ENCODE measurements at places on chromosomes 11 and 22.

GRCh38 chr11:71399341-71399740 lies 48.9 kb downstream of the DHCR7 start:
- no peak for DNase-seq

DNA sequence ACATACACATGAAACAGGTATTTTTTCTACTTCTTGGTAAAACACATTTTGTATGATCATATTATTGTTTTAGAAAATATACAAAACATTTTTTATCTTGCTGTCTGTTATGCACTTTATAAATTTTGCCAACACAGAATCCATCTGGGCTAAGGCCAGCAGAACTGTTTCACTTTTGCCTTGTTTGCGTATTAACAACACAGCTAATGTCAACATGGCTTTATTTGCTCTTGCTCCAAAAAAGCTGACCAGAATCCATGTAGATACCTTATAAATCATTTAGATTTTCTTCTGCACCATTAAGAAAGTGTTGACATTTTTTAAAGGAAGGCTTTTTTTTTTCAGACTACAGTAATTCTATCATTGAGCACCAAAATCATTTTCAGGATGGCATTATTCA lies 58.1 kb upstream of the PGR start:
- no peak for DNase-seq

DNA sequence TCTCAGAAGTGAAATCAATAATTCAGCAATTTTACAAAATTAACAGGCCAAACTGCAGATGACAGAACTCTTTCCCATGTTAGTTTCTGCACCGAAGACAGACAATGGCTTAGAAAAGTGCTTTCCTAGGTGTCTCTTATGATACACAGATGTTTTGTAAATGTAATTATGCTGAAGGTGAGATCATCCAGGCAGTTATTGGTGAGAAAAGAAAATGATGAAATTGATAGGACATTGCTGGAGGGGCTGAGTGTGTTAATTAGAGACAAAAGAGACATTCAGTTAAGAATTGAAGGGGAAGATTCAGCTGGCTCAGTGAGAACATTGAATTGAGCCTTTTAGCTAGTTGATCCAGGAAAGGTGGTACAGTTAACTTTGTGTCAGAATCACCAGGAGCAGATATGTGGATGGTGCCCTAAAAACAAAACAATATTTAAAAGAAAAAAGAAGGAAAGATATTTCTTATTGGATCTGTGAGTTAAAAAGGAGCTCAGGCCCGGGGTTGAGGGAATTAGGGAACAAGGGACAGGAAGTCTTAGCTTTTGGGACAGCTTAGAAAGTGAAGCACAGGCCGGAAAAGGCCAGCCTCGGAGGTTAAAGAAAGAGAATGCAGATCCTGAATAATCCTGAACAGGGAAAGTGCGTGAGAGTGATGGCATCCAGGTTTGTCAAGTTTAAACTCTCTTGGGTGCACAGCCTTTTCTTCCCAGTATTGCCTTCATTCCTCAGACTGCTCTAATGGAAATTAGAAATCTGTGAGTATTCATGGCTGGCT lies 16.9 kb downstream of the ARHGAP42 start:
- no peak for DNase-seq

GRCh38 chr11:75851203-75851602 lies 36.2 kb downstream of the UVRAG start:
- DNase-seq = peak; percentile 18

GRCh38 chr11:19895776-19896175 lies 183.1 kb downstream of the NAV2 start:
- DNase-seq = no peak

DNA sequence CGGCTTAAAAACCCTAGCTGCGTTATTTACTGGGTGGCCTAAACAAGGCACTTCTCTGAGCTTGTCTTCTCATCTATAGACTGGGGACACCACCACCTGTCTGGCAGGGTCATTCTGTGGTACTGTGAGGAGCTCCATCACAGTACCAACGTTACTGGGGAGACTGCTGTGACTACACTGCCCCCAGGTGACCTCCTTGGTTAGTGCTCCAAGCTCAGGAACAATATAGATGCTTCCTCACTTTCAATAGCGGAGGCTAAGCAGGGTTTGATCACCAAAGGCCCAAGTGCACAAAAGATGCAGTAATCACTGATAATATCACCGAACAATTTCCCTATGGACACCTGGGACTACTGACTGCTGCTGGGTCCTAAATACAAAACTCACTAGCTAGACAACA lies 18.8 kb downstream of the PRPF19 start:
- peak; percentile 60 for DNase-seq

GRCh38 chr11:20964985-20965384 lies 295.6 kb downstream of the NELL1 start:
- no peak for DNase-seq

- no peak for DNase-seq
Measured at GRCh38 chr11:34226210-34226609, 120.8 kb downstream of the NAT10 start.

GRCh38 chr11:75203138-75203537 lies 37.4 kb upstream of the TPBGL start:
- DNase-seq = no peak

DNA sequence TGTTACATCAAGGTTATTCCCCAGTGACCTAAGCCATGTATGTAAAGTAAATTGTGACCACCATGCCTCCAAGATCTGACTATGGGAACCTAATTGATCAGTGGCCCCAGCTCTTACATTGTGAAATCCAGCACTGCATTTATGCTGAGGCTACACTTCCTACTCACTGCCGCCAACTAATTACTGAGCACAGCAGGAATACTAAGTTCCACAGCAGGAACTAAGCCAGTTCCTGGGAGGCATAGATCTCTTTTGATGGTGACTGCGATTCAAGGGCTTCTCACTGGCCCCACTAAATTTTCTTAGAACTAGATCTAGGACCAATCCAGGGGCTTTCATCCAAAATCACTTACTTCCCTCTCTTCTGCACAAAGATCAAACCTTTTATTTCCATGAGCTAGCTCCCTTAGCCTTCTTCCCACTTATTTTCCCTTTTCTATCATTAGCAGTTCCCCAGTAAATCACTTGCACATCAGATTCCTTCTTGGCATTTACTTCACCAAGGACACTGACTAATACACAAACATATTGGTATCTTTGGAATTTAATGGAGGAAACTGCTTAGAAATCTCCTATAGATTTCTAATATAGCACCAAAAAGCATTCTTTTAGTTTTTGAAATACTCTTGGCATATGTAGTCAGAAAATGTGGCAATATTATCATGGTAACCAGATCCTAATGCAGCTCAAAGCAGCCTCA lies 46.0 kb downstream of the CNTN5 start:
- no peak for DNase-seq

DNA sequence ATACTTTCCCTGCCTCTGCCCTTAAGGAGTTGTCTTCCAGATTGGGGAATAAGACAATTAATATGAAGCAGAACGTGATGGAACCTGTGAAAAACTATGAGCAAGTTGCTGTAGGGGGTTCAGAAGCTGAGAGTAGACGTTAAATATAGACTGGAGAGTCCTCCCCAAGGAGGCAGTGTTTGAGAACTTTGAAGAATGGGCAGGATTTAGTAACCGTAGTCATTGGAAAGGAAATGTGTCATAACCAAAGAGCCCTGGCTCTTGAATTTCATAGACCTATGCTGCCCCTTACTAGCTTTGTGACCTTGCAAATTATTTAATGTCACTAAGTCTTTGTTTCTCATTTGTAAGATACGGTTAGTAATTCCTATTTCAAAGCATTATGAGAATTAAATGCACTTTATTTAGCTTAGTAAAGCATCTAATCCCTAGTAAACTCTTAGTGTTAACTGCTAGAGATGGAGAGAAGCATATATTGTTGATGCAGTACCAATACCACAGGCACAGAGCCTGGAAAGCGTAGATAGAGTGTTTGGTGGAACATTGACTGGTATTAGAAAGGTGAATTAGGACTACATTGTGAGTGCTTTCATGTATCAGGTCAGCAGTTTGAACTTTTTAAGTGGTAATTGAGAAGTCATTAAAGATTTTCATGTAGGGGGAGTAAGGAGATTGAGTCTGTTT lies 54.1 kb downstream of the MCAM start:
- peak; percentile 30 for DNase-seq

DNA sequence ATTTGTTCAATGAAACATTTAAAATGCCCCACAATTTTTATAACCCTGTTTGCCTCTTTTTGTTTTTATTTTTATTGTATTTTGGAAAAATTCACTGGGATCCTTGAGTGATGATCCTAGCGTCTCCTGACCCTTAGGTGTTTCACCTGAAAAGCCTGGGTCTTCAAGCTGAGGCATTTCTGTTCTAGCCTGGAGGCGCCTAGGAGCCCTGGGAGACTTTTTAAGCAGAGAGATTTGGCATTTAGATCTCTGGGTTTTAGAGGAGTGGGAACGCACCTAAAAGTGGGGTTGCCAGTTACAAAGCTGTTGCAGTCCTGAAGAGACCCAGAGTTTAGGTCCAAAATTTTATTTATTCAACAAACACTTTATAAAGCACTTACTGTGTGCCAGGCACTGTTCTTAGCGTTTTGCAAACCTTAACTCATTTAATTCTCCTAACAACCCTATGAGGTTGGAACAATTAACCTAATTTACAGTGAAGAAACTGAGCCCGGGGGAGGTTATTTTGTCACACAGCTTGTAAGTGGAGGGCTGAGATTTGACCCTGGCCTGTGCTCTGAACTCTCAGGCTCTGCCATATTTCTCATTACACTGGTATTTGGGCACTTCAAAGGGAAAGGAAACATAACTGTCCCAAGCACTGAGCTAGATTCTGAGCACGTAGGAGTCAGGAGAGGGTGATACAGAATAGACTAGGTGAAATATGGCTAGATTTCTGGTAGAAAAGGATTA lies 834 bp upstream of the FADS1 start:
- DNase-seq = no peak

DNA sequence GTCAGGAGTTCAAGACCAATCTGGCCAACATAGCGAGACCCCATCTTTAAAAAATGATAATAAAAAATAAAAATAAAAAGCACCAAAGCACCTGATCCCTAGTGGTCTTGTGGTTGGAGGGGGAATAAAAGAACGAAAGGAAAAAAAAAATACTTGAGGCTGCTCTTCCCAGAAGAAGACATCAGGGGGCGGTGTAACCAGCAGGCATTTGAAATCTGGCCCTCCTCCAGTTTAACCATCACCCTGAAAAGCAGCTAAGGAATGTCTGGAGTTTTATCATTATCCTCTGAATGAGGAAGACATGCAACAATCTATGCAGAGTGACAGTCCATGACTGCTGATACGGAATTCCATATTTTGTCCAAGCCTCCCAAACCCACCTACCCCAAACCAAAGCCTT lies 5.6 kb upstream of the KCTD17 start:
- DNase-seq = peak; percentile 44

GRCh38 chr11:92387859-92388258 lies 163.2 kb downstream of the FAT3 start:
- no peak for DNase-seq

- no peak for DNase-seq
Measured at GRCh38 chr22:28466399-28466798, 213.2 kb downstream of the TTC28 start.

- no peak for DNase-seq
Measured at GRCh38 chr11:44377121-44377520, 67.2 kb upstream of the ALX4 start.

GRCh38 chr11:10328314-10329098 lies 23.6 kb downstream of the ADM start:
- DNase-seq = peak; percentile 32

GRCh38 chr11:57426439-57426928 lies 437 bp downstream of the SLC43A3 start:
- no peak for DNase-seq

DNA sequence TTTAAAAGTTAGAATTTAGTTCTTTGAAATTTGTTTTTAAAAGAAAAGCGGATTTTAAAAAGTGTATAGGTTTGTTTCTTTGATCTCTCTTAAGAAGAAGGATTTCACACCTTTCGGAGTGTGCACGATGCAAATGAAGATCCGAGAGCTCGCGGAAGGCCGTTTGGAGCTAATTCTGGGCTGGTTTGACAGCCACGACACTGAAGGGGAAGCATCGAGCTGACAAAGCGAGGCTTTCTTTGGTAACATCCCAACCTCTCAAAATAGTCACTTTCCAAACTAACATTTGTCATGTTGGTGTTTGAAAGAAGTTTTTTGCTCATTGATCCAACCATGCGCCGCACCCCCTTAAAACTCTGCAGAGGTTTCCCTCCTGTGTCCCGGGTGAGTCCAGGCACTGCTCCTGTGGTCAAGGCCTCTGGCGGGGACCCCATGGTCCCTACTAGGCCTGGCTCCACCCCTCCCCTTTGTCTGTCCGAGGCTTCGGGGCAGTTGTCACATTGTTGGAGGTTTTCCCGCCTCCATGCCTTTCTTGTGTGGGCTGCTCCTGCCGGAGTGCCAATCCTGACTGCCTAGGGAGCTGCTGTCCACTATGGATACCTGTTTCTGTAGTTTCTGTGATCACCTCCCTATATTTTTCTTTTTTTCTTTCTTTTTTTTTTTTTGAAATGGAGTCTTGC lies 39.7 kb downstream of the MPPED1 start:
- DNase-seq = no peak

DNA sequence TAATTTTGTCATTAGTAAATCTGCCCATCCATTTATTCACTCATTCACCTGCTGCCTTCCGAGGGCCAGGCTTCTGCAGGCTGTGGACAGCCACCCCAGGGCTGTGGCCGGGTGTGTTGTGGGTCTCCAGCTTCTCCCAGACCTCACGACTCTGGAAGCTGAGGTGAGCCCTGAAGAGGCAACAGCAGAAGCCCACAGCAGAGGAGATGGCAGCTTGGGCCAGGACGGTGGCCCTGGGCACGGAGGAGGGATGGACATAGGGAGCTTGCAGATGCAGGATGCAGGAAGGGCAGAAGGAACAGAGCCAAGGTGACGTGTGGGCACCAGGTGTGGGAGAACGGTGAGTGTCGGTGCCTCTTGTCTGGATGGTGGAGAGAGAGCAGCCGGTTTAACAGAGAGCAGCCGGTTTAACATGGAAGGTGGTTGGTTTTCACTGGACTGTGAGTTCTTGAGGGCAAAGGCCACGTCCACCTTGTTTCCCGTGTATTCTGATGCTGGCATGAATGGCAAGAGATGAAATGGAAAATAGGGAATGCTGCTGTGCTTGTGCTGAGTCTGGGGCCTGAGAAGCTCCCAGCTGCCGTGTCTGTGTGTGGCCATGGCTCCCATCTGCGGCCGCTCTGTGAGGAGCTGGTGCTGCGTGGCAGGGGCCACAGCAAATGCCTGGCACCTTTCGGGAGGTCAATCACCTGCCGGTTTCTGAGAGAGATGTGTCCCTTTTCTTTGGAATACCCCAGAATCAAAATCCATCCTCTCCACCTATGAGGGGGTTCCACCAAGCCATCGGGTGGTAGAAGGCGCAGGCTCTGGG lies 669.9 kb downstream of the BRD1 start:
- no peak for DNase-seq

GRCh38 chr22:27991586-27992293 lies 72.7 kb upstream of the PITPNB start:
- DNase-seq = no peak

GRCh38 chr22:24077416-24077815 lies 66.3 kb downstream of the CABIN1 start:
- DNase-seq = no peak

GRCh38 chr11:64037027-64037634 lies 1.4 kb downstream of the FLRT1 start:
- DNase-seq = no peak

GRCh38 chr22:26444777-26445176 lies 15.7 kb downstream of the ASPHD2 start:
- DNase-seq = no peak

- DNase-seq = no peak
Measured at GRCh38 chr11:17098658-17099057, 21.2 kb upstream of the RPS13 start.

GRCh38 chr22:49783926-49784629 lies 43.6 kb downstream of the BRD1 start:
- no peak for DNase-seq

- peak; percentile 82 for DNase-seq
Measured at GRCh38 chr11:110092515-110093406, at the start of gene ZC3H12C. Gene ZC3H12C (plus strand): TSS chr11:110093392. CDS start chr11:110093412, 20 bp downstream.
